ENCODE measurements at places on chromosomes 7 and 10.
A peak's percentile ranks its signal among the peaks of the same experiment; 100 is the strongest.

- no peak for DNase-seq
These were observed 34.8 kb downstream of the MDFIC start for GRCh38 chr7:114956702-114957101.

DNA sequence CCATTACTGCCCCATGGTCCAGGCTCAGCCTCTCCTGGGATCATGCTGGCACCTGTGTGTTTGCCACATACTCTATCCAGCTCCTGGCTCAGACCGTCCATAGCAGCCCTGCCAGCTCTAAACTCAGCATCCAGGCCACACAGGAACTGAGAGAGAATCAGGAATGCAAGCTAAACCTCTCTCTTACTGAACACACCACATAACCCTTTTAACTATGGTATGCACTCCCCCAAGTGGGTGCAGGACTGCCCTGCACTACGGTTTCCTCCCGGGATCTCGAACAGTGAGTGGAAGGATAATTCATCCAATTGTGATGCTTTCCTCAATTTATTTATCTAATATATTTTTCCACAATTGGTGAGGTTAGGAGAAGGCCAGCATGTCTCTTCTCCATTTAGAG, 17.1 kb upstream of the ZNF800 start:
- no peak for DNase-seq

DNA sequence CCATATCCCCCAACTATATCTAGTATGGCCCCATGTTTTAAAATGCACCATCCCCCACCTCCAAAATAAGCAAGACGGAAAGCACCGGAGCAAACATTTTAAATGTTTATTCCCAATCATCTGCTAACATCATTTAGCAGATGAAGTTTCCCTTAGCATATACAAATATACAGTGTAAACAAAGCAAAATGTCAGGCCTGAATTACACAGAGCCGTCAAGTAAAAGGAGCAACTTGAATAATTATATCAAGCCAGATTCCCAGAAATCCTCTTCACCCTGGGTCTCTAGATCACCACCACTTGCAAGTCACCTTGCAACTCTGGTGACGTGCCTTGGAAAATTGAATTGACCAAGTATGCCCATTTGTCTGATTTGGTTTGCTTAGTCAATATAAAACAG, 91.6 kb upstream of the COL1A2 start:
- DNase-seq, result no peak

- no peak for DNase-seq
These were observed 61.8 kb downstream of the ADD3 start for GRCh38 chr10:110069502-110069982.

- peak; percentile 50 for DNase-seq
These were observed 28.4 kb downstream of the TMEM130 start for GRCh38 chr7:98841179-98841997.

GRCh38 chr10:110461088-110461487, 36.6 kb upstream of the DUSP5 start:
- no peak for DNase-seq

DNA sequence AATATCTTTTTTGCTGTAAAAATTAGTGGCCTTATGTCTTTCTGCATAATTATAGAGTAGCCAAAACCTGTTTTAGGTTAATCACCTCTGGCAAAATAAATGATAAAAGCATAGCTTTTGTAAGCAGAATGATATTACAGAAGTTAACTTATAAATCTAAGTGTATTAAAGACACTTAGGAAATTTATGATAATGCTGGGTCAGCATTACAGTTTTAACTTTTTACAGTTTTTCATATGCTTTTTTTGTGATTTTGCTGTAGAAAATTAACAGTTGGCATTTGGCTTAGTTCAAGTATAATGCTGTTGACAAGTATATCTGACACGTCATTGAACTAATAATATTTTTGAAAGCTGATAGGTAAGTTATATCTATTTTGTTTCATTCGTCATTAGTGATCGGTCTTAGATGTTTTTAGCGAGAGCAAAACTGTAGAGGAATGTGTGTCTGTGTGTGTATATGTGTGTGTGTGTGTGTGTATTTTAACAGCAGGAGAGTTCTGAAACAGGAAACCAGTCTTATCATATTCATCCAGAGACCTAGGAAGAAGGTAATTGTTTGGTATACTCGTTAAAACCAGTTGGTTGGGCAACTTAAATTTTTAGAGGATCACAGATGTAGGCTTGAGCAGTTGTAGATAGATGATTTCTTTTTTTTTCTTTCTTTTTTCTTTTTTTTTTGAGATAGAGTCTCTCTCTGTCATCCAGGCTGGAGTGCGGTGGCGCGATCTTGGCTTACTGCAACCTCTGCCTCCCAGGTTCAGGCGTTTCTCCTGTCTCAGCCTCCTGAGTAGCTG, 15.4 kb downstream of the PTEN start:
- DNase-seq, result no peak

DNA sequence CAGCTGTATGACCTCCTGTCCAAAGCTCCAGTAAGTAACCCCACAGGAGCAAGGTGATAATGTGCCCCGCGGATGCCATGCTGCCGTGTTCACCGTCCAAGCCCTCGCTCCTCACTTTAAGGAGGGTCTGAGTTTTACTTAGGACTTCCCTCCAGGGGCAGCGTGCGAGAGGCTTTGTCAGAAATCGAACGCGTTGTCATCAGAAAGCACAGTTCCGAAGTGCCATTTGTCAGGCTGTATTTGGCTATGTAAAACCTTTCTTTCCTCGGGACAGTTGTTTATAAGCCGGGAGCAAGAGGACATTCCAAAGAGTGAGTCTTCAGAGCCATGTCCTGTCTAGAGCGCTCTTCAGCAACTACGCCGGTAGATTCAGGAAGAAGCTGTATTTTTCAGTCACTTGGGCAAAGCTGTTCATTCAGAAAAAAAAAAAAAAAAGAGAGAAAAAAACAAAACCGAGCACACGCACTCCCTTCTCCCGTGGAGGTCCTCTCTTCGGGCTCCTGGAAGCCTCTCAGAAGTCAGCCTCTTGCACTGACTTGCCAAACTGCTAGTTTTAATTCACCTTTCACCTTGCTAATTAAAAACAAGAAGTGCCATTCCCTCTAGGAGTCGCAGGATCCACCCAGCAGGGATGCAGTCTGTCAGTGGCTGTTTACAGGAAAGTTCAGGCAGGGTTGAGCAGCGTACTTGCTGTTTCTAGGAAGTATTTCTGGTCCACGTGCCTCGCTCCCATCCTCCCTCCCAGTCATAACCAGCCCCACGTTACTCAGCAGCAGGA, at the start of gene SEMA3E:
TSS of gene SEMA3E (minus strand) at position 676 of the 778 bp plus-strand sequence.
- no peak for DNase-seq

- no peak for DNase-seq
These were observed 27.0 kb upstream of the FAM170B start for GRCh38 chr10:49160814-49161213.

DNA sequence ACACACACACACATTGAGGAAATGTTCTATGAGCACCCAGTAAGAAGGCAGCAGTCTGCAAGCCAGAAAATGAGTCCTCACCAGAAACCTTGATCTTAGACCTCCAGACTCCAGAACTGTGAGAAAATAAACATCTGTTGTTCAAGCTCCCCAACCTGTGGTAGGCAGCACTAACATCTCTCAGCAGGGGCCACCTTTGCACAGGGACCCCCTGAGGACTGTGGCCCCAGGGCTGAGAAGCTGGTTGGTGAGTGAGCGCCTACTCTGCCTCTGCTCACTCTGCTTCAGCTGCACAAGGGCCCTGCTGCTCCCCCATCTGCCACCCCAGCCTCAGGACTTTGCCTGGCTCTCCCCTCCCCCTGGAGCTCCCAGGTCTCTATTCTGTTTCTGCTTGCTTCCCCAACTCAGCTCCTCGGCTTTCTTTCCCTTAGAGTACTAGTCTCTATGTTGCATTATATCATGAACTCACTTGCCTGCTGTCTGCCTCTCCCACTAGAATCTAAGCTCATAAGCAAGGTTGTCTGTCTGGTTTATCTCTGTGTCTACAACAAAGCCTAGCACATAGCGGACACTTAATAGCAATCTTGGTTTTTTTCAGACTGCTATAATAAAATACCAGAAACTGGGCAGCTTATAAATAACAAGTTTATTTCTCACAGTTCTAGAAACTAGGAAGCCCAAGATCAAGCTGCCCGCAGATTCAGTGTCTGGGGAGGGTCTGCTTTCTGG, 40.4 kb upstream of the PRLHR start:
- DNase-seq, result no peak

GRCh38 chr7:24709585-24710360, 47.5 kb downstream of the GSDME start:
- no peak for DNase-seq

- DNase-seq, result no peak
These were observed 15.8 kb downstream of the MACC1 start for GRCh38 chr7:20201380-20201779.

- DNase-seq, result no peak
These were observed 159.4 kb downstream of the GRID1 start for GRCh38 chr10:86207226-86207625.
